ENCODE measurements at places on chromosomes 7 and 10. TPM values are rescaled to one million over a fixed set of nuclear protein-coding genes. Genes with fewer than 3 reads are reported as not detected.

ASIC3 gene
- total RNA-seq = 4.3 TPM

NAT16 gene
- total RNA-seq = 0.10 TPM

TRIM50 gene
- not detected for total RNA-seq

C7orf25 gene
- total RNA-seq = 2.4 TPM

EPO gene
- total RNA-seq = not detected
